IPS-NIHi11 (cell line): ENCODE measurements at places on chromosomes 2 and 18.
A peak's percentile ranks its signal among the peaks of the same experiment; 100 is the strongest.

DNA sequence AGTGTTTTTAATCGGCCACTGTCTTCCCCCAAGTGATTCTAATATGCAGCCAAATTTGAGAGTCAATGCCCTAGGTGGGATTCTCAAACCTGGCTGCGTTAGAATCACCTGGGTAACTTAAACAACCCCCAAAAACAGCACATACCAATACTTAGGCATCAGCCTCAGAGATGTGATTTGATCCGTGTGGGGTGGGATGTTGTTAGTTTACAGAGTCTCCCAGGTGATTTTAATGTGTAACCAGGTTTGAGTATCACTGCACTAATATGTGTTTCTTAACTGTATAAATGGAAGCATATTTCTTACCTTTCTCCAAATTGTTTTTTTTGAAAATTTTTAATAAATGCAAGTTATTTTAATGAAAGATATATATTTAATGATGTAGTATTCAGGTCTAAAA lies 135.4 kb downstream of the PLCL1 start:
- DNase-seq: no peak

DNA sequence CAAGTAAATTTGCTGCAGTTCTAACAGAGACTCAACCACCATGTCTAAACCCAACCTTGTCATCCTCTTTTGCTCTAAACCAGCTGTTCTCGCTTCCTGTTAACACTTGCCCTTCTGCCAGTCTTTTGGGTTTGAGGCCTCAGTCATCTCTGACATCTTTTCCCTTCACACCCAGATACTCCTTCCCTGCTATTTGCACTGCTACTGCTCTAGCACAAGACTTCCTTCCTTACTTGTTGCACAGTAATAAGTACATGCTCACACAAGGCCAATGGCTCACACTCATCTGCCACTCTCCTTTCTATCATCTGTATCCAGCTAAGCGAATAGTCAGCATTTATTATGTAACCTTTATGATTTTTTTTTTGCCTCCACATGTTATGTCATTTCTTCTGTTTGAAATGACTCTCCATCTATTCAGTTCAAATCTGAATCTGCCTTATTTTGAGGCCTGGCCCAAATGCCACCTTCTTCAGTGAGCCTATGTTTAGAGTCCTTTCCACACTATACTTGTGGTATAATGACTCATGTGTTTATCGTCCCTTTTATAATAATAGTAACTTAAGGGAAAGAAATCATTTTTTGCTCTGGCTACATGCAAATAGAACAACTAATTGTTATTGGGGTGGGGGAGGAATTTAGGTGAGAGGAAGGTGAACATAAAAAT lies 22.5 kb upstream of the CDKL4 start:
- DNase-seq: no peak

DNA sequence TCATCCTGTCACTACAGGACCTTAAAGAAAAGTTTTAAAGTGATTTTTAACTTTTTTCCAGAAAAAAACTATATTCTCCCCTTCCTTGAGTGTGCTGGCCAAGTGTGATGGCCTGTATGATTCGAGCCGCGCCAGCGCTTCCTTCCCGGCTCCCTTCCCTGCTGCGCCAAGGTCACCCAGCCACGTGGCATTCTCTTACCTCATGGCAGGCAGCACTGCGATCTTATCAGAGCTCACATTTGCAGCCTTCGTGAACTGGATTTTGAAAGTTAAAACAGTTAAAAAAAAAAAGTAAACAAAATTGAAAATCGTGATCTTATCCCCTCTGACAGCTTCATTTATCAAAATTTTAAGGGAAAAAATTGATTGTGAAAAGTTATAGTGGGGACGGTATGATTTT lies 279.8 kb downstream of the PTGR3 start:
- no peak for DNase-seq

- no peak for DNase-seq
These were observed 4.0 kb downstream of the NOP58 start for GRCh38 chr2:202269585-202269984.

GRCh38 chr18:25516747-25517498 lies 165.0 kb upstream of the ZNF521 start:
- DNase-seq: no peak

DNA sequence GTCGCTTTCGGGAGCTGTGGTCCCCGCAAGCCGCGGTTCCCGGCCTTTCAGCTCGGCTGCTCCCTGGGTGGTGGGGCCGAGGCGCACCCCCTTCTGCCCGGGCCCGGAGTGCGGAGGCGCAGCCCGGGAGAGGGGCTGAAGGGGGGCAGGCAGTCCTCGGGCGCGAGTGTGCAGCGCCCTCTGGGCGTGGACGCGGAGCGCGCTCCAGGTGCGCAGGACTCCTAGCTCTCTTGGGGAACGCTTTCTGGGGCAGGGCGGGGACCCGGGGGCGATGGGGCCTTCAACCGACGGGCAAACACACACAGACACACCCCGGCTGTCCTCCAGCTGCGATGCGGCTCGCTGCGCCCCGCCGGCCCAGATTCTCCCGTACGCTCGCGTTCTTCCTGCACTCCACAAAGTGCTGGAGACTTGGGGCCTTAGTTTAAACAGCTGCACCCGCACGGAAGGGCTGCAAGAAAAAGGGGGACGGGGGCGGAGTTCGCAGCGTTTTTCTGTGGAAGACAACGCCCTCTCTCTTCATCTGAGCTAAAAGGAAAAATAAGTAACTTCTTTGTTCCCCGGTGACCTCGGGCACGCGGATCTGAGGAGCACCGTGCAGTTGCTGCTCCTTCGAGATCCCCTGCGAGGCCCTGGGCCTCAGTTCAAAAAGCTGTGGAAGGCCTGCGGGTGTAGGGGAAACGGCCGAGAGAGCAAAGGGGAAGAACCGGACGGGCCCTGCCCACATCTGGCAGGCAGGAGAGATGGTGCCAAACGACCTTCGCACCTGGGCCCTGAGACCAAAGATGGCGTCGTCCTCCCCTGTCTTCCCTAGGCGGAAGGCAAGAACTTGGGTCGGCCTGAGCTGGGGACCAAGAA lies 593 bp upstream of the SDC1 start:
- peak; percentile 79 for DNase-seq

DNA sequence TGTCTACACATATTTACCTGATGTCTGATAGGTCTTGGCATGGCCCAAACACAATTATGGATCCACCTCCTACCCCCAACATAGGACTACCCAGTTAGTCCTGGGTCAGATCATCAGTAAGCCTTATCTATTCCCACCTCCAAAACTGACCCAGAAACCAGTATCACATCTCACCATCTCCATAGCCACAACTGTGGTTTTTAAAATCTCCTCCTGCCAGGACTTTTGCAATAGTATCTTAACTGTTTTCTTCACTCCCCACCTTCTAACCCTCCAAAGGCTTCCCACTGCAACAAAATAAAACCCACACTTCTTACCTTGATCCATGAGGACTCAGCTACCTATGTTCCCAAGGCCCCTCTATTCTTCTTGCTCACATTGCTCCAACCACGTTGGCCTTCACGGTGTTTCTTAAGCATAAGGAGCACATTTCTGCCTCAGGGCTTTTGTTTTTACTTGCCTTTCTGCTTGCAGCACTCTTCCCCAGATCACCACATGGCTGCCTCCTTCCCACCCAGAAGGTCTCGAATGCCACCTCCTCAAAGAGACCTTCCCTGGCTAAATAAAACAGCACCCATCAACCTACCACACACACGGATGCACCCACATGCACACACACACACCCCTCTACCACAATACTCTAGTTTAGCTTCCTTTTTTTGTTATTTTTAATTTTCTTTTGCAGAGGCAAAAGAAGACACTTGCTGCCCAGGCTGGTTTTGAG lies 125.9 kb upstream of the SLC1A4 start:
- DNase-seq: no peak

- DNase-seq: no peak
These were observed 17.1 kb downstream of the GATA6 start for GRCh38 chr18:22186484-22186971.

- no peak for DNase-seq
These were observed 2.5 kb upstream of the LOXHD1 start for GRCh38 chr18:46659484-46659883.

GRCh38 chr2:17309741-17310339 lies 208.4 kb downstream of the RAD51AP2 start:
- DNase-seq: peak; percentile 80

GRCh38 chr2:108607706-108608301 lies 73.5 kb downstream of the LIMS1 start:
- no peak for DNase-seq

- DNase-seq: no peak
These were observed 77.1 kb upstream of the CDC42EP3 start for GRCh38 chr2:37748541-37748940.

DNA sequence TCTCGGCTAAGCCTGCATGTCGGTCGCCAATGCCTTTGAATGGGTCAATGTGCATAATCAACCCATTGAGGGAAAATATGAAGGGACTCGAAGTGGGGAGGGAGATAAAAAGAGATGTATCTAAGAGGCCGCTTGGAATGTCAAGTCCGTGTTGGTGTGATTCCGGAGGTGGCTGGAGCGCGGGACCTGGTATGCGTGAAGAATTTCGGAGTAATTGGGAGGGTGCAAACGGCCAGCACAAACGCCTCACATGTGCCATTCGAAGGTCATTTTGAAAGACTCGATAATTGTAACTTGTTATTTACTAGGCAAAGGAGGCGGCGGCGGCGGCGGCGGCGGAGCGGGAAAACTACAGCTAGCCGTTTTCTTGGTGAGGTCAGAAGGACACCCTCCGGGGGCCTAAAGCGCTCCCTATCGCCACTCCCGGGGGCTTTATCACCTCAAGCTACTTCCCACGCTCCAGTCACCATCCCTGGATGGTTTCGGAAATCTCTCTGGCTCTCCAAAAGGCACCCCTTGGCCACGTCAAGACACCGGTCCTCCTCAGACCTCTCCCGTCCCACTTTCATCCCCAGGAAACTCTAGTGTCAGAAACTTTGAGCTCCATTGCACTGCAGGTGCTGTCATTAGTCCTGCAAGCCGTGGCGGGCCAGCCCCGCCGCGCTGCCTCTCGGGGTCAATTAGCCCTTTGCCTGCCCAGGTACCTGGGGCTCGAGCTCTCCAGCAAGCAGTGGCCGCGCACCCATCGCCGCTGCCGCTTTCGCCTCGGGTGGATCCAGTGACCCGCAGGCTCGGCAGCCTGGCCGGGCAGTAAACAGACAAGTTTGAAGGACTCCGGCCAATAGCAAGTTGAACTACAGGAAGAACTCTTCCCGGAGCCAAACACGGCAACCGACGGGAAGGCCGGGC lies 1.5 kb downstream of the ERBB4 start:
- no peak for DNase-seq

DNA sequence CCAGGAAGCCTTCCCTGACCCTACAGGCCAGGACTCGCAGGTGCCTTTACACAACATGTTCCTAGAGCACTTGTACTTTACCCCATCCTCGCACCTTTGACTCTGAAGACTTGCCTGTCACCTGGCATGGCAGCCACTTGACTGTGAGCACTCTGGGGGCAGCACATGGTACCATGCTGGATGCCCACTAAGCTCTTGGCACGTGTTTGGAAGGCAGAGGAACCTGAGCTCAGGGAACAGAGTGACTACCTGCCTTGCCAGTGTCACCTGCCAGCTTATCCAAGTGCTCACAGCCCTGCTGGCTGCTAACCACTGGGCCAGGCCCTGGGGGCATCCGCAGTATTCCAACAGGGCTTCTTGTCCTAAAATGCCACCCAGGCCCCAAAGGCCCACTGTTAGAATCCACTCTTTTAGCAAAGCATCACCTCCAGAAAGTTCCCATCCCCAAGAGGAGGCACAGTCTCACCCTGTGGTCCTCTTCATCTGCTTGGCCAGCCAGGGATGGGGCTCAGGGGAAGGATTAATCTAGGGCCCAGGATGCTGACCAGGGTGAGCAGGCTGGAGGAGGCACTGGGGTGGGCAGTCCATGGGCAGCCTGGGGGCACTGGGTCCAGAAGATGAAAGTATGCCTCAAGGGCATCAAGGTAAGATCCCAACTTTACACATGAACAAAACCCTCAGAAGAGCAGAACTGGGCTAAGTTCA lies 57.0 kb downstream of the ZBTB7C start:
- DNase-seq: no peak
